PC-3 (cell line): ENCODE measurements at places on chromosomes 7 and 10.

DNA sequence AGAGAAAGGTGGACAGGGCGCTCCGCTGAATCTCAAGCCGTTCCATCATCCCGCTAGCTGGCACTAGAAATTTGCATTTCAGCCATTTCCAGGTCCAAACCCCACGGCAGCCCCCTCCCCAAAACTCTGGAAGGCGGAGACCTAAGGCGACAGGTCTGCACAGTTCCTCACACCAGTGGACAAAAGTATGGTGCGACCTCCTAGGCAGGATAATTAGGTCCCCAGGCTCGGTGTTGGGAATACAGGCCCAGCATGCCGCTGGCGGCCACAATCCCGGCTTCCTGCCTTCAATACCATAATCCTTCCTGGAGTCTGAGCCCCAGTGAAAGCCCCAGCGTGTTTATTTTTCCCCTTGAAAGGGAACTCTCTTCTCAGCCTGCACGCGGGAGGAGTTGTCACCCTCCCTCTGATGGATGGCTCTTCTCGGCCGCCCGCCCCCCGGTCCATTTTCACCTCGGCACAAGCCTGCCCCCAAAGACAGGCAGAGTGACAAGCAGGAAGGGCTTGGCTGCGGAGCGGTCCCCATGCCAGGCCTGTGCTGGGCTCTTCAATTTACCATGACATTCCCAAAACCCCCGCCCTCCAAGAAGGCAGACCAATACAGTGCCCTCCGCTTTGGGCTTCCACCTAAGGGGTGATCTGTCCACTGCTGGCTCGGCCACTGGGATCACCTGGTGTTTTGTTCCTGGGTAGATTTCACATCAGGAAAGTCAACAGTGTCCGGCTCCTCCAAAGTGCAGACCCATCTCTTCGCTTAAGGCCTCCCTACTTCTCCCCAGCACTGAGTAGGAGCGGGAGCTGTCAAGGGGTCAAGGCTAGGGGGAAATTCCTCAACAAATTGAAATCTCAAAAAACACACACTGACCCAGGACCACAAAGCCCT, 2.2 kb downstream of the FGFR2 start:
- no peak for DNase-seq

- DNase-seq, result peak; percentile 28
Observed at GRCh38 chr10:124211921-124212320, 118.5 kb upstream of the CHST15 start.

DNA sequence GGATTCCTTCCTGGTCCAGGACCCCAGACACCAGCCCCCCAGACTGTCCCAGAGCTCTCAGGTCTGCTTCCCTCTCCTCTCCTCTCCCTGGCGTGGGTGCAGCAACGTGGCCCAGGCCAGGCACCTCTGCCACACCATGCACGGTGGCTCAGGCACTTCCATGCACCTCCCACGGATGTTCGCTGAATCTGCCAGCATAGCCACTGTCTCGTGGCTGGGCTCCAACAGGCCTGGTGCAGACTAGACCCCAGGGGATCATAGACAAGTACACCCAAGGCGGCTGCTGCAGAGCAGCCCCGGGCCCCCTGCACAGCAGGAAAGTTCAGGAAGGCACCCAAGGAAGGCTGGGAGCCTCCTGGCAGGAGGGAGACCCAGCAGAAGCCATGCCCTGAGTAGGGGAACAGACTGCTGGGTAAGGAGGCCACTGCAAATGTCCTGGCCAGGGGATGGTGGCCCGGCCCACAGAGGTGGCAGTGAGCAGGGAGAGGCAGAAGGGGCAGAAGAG, 4.4 kb downstream of the RASGEF1A start:
- DNase-seq, result no peak

DNA sequence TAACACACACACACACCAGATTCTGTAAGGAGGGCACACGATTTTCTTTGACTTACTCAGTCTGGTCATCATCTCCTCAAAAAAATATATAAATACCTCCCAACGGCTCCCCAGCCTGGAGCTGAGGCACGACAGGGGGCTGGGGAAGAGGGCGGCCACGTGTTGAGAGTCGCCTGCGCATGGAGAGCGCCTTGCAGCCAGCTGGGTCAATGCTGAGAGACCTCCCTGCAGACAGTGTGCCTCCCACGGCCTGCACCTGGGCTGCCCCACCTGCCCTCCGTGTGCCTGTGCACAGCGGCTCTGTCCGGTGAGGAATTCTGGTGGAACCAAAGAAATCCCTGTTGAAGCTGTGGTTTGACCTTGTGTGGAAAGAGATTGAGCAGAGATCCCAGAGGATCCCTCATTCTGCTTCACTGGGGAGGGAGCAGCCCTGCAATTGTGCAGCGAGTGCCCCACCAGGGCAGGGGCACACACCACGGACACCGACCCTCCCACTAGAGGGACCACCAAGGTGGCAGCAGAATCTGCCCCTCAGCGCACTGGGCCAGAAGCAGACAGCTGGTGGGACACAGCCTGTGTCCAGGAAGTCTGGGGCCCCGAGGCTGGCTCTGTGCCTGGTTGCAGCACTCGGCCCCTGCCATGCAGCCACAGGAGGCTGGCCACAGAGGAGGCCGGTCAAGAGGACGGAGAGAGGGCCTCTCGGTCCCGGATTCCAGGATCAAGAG, 150.5 kb upstream of the PPP2R2D start:
- no peak for DNase-seq

DNA sequence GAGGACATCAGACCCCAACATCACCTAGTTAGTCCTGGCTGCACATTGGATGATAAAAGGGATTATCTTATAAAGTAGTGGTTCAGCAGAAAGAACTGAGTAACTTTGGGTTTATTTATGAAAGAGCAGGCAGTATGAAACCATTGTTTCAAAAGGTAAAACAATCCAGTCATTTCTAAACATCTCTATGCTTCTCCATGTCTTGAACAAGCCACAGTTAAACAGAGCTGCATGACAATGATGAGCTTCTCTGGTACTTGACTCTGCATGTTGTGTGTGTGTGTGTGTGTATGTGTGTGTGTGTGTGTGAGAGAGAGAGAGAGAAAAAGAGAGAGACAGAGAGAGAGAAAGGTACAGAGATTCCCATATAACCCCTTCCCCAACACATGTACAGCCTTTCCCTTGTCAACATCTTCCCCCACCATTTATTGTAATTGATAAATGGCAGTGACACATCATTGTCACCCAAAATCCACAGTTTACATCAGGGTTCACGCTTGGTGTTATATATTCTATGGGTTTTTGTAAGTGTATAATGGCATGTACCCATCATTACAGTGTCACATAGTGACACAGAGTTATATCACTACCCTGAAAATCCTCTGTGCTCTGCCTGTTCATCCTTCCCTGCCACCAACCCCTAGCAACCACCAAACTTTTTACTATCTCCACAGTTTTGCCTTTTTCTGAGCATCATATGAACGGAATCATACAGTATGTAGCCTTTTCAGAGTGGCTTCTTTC, 32.8 kb upstream of the SLC18A3 start:
- DNase-seq, result no peak

- peak; percentile 69 for DNase-seq
Observed at GRCh38 chr10:97596101-97597082, 6.9 kb downstream of the C10orf62 start.

GRCh38 chr10:119689016-119689580, 36.8 kb upstream of the INPP5F start:
- DNase-seq, result no peak

DNA sequence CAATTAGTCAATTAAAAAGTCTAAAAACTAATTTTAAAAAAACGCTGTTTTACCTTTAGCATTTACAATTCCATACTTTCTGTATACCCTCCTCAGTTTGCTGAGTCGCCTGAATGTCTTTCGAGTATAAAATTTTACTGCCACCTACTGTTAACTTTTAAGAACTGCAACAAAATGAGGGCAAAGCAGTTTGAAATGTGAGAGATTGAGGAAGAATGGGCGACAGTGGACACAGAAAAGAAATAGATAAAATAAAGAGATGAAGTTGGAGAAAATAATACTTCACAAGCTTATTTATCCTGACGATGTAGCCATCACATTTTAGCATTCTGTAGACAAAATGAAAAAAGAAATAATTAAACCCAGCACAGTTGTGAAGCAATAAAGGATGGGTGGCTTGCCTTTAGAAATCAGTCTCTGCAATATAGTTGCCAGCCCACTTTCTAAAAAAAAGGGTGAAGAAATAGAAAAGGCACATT, 110.8 kb upstream of the PTN start:
- peak; percentile 69 for DNase-seq

GRCh38 chr10:97549587-97550322, 22.8 kb upstream of the ANKRD2 start:
- DNase-seq, result no peak

GRCh38 chr10:27714349-27714748, 31.3 kb downstream of the MKX start:
- DNase-seq, result no peak

DNA sequence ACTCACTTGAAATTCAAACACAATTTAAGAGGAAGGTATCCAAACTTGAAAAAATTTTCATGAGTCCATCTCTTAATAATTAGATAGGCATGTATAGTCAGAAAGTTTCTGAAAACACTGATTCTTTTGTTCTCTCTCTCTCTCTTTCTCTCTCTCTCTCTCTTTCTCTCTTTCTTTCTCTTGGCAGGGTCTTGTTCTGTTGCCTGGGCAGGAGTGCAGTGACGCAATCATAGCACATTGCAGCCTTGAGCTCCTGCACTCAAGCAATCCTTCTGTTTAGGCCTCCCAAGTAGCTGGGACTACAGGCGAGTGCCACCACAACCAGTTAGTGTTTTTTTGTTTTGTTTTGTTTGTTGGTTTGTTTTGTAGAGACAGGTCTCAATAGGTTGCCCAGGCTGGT, 59.3 kb downstream of the PRTFDC1 start:
- DNase-seq, result no peak

DNA sequence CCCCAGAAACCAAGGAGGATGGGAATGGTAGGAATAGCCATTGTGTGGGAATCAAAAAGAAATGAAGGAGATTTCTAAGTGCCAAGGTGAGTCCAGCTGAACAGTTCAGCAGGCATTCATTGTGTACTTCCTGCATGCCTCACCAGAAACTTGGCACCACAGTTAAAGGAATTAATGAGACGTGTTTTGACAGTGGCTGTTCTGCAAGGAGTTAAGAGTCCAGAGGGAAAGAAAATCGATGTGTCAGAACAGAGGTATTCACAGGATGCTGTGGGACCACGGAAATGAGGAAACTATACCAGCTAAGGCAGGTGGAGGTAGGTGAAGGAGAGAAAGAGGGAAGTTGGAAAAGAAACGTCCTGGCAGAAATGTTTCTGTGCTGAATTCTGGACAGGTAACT, 78.1 kb downstream of the PRKCQ start:
- no peak for DNase-seq

DNA sequence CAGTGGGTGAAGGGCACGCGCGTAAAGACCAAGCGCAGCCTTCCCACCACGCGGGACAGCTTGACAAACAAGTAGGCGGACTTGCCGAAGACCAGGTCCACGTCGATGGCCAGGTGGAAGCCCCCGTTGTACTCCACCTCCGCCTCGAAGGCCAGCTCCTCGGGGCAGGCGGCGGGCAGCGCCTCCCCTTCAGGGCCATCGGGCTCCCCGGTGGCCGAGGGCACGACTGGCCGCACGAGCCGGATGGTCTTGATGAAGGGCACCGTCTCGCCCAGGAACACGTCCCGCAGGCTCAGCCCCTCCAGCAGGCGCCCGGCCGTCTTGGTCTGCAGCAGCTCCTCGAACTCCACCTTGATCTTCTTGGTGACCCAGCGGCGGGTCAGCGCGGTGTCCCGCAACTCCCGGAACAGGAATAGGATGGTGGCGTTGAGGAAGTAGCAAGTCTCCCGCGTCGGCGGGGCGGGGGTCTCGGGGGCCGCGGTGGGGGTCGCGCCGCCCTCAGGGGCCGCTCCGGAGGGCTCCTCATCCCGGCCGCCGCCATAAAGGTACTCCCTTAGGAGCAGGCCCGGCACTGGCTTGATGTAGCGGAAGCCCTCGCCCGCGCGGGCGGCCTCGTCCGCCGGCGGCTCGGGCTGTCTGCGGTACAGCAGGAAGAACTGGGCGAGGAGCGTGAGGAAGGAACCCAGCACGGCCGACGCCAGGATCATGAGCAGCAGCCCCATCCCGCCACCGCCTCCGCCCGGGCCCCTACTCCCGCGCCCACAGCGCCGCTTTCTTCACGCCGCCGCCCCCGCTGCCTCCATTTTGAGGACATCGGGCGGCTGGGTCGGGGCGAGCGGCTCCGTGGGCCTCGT, 507 bp downstream of the PDZD8 start:
- DNase-seq, result peak; percentile 19

GRCh38 chr10:92972066-92972870, 88.3 kb upstream of the CYP26C1 start:
- DNase-seq, result peak; percentile 79

GRCh38 chr10:97412891-97413304, 11.8 kb upstream of the RRP12 start:
- DNase-seq, result peak; percentile 59

DNA sequence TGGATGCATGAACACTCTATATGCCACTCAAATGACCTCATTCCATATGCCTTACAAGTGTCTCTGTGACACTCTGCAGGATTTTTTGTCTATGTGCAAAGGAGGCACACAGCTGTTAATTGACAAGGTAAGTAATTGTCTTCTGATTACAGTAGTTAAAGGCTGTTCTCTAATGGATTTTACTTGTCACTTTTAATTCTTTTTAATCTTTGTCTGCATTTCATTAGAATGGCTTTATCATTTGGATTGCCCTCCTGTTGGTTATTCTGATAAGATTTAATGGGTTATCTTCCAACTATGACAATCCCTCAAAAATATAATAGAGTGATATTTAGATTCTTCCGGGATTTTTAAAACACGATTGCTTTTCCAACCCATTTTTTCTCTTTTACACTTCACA, 290.0 kb upstream of the TEX47 start:
- DNase-seq, result no peak

DNA sequence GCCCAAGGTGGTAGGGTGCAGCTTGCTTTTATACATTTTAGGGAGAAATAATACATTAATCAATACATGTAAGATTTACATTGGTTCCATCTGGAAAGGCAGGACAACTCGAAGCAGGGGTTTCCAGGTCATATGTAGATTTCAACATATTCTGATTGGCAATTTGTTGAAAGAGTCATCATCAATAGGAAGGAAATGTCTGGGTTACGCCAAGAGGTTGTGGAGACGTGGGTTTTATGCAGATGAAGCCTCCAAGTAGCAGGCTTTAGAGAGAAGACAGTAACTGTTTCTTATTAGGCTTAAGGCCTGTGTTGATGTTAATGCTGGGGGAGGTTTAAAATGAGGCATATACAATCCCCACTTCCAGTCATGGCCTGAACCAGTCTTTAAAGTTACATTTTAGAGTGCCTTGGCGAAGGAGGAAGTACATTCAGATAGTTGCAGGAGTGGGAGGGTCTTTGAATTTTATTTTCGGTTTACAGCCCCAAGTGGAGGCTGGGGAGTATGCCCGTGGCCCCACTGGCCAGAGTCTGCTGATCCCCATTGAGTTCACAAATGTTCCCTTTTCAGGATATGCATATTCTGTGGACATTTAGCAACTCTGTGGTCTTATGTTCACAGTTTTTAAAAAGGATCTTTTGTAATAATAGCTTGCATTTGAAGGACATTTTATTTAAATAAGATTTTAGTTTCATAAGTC, 166.0 kb upstream of the GDF10 start:
- DNase-seq, result no peak

DNA sequence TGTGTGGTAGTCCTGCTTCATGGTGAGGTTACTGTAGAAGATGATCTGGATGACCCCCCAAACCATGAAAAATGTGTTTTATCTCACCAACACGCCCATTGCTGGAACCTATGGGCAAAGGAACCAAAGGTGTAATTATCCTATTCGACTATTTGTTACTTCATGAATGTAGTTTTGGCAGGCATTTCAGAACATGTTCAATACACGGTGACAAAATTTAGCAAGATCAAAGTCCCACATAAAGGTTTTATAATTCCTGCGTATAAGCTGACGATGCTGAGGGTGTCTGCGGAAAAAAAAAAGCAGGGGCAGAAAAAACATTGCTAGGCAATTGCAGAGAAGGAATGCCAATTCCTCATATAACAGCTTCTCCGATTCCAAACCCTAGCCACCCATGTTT, 13.3 kb downstream of the RAPGEF5 start:
- DNase-seq, result no peak
